ENCODE measurements at places on chromosomes 5 and 9. TPM values are rescaled to one million over a fixed set of nuclear protein-coding genes. Genes with fewer than 3 reads are reported as not detected.
A peak's percentile ranks its signal among the peaks of the same experiment; 100 is the strongest.

DNA sequence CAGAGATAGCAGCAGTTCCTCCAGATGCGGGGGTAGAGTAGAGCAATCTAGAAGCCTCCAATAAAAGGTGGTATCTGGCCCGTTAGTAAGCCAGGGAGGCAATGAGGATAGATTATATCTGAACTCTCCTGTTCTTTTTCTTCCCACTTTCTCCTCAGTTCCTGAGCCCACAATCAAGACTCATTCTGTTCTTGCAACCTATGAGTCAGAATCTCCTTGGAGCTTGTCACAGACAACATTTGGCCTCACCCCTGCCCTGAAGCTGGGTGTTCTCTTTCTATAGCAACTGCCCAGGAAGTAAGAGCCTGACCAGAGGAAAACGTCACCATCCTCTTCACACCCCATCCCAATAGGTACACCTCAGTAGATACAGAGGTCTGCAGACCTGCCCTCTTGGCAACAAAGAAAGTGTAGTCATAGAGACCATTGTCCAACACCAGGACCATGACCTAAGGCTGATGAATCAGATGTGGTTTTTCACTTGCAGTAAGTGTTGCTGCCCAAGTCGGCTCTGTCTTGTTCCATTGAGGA lies 76.3 kb upstream of the PCA3 start:
- no peak for DNase-seq

- DNase-seq, result no peak
Measured at GRCh38 chr5:91541696-91542095, 158.6 kb upstream of the ARRDC3 start.

- DNase-seq, result no peak
Measured at GRCh38 chr5:96209829-96210228, 223.2 kb downstream of the PCSK1 start.

DNA sequence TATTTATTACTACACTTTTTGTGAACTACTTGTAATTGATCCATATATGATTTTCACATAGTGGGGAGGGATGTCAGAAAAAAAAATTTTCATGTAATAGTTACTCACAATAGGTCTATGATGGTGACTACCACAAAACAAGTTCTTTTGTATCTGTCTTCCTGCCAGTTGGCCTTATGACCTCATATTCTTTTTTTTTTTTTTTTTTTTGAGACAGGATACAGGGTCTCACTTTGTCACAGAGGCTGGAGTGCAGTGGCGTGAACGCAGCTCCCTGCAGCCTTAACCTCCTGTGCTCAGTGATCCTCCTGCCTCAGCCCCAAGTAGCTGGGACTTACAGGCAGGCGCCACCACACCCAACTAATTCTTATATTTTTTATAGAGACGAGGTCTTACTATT lies 10.9 kb downstream of the SEC24A start:
- DNase-seq, result no peak

DNA sequence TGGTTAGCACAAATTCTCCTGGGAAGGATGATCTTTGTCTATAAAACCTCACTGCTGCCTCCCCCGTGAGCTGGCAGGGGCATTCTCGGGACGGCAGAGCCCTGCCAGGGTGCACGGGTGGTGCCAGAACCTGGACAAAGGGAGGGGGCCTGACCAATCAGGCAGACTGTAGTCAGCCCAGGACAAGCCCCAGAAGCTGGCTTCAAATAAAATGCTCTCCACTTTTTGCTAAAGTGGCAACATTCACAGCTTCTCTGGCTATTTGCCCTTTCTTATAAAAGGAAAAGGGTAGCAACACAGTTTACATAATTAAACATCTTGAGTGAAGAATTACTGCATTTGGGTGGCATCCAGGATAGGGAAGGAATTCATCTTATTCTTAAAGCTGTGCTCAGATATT lies 14.4 kb downstream of the IL9 start:
- DNase-seq, result no peak

- no peak for DNase-seq
Measured at GRCh38 chr5:948472-949274, 56.0 kb downstream of the TRIP13 start.

GRCh38 chr5:150227606-150228273 lies 37.9 kb downstream of the SLC6A7 start:
- no peak for DNase-seq

DNA sequence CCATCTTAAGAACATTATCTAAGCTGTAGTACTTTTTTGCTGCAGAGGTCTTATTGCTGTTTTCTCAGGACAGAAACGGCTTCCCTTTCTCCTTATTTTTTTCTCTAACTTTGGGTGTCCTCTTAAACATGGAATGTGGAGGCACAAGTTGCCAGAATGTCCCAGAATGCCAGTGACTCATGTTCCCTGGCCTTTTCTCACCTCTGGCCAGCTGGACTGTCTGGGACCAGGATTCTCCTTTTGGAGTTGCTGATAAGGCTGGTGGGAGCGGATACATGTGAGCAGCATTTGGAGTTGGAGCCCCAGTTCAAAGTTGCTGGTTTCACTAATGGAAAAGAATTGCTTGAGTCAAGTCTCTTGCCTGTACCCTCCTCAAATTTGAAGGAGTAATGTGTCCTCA lies 112.8 kb downstream of the ARHGAP26 start:
- DNase-seq, result no peak

DNA sequence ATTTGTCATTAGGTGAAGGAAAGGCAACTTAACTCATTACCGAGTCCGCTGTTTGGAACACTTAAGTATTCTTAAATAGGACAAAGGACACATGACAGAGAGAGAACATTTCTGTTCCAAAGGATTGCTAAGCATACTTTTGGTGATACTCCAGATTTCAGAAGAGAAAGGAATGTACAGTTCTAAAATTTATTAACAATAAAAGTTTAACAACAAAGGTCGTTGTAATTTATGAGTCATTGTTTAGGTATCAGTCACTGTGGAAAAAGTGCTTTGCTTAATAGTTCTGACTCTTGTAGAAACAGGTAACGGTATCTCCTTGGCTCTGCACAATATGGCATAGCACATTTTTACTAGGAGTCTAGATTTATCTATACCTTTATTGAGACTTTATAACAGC lies 36.3 kb upstream of the PAM start:
- DNase-seq, result no peak

- DNase-seq, result no peak
Measured at GRCh38 chr5:174022384-174023095, 23.0 kb upstream of the NSG2 start.

DNA sequence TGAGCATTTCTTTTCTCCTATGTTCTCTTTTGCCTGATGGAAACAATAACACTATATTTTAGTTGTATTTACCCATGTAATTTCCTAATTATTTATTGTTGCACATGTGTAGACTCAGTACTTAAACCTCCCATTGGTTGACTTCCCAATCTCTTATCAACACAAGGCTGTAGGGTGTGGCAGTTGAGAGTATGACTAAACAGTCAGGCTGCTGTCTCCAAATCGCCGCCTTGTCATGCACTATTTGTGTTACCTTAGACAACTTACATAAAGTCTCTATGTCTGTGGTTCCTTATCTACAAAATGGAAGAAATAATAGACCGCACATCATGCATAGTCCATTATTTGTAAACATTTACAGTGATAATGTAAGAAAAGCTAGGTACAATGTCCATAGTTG lies 68.9 kb upstream of the EFNA5 start:
- no peak for DNase-seq

DNA sequence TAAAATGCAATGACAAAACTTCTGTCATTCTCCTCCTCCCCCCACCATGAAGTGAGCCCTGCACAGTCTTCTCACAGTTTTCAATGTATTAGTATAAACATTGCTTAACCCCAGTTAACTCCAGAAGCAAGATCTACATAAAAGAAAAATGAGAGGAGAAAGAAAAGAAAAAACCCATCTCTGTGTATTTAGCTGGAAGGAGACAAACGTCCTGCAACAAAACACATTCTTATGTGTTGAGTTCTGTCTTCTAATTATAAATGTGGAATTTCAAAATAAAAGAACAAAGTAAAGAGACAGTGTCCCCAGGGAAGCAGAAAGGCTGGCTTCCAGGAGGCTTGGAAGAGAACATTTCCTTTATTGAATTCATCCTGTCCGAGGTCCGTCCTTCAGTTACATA lies 491.9 kb upstream of the TUSC1 start:
- DNase-seq, result no peak

- no peak for DNase-seq
Measured at GRCh38 chr9:133771486-133772482, 33.6 kb upstream of the SARDH start.

GRCh38 chr5:37807015-37807414 lies 32.8 kb downstream of the GDNF start:
- no peak for DNase-seq

DNA sequence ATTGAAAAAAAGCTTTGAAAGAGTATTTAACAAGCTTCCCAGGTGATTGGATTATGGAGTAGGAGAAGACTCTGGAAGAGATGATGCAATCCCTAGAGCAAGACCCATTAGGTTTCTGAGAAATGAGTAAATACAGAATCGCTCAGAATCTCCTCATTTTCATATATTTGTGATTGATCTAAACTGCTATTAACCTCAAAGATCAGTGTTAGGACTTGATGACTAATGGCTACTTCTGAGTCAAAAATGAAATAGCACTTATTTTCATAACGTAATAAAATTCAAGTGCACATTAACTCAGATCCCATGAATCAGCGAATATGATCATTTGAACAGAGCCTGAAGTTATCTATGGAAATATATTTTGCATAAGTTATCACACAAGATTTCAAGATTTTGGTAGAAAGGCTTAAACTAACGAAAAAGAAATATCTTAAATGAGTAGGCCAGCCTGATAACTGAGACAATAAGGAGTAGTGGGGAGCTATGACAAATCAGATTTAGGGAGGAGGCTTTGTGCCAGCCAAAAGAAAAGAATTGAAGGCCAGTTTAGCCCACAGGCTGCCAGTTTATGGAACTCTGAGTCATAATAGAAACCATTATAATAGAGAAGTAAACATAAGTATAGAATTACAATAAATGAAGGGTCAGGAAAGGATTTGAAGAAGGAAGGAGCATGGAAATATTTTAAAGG lies 106.7 kb upstream of the OSMR start:
- no peak for DNase-seq

DNA sequence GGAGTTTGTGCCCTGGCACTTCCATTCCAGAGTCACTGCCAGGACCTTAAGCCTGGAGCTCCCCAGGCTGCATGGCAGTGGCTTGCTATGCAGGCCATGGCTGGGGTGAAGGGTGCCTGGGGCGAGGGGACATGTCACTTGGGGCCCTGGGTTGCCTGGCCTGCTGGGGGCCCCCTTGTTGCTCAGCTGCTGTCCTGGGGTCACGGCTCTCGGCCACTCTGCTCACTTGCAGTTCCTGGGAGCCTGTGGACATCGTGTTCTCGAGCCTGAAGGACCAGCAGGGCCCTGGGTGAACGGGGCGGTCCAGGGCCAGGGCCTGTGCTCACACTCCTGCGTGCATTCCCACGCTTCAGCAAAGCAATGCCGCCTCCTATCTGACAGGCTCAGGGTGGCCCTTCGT lies 14.5 kb upstream of the SLC2A6 start:
- DNase-seq, result no peak

DNA sequence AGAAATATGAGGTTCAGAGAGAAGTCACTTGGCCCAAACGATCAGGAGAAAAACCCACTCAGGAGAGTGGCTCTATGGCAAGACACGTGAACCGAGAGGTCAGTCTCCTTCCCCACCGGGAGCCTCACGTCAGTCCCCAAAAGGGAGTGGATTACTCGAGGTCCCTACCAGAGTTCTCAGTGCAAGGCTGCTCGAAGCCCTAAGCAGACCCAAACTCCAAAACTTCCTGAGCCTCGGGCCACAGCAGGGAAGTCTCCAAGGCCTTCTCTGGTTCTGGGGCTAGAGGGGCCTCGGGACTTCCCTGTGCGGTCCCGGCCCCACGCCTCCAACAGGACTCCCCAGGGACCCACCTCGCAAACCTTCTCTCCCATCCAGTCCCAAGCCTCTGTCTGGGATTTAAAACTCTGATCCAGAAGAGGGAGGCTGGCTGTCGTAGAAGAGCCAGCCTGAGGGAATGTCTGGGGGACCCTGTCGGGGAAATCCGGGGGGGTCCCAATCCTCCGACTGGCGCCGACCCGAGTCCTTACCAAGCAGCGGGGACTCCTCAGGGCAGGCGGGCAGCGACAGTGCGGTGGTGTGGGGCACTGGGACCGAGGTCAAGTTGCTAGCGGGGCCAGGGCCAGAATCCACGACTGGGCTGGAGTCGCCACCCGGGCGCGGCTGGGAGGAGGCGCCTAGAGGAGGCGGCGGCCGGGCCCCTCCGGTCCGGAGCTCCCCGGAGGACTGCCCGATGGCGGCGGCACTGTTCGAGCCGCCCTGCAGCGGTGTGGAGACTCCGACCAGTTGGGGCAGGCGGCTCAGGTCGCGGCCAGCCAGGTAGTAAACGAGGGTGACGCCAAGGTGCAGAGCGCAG lies 679 bp downstream of the B4GALT1 start:
- peak; percentile 46 for DNase-seq

DNA sequence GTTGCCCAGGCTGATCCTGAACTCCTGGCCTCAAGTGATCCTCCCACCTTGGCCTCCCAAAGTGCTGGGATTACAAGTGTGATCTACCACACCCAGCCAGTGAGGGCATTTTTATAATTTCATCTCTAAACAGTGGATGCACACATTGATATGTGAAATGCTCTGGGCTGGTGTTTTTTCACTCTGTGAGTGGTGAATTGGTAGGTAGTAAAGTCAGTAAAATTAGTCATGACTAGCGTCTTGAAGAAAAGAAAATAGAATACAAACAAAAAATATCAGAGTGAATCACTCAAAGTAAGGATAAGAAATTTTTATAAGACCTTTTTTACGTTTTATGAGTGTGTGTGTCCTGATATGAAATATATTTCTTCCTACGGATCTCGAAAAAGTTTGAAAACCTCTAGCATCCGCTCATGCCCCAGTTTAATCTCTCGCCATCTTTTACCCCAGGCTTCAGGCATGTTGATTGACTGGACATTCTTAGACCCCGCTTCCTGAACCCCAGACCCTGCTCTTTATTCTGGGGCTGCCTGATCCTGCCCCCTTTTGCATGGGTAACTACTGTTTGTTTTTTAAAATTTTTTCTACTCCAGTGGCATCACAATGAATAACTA lies 14.0 kb downstream of the OSTF1 start:
- no peak for DNase-seq

DNA sequence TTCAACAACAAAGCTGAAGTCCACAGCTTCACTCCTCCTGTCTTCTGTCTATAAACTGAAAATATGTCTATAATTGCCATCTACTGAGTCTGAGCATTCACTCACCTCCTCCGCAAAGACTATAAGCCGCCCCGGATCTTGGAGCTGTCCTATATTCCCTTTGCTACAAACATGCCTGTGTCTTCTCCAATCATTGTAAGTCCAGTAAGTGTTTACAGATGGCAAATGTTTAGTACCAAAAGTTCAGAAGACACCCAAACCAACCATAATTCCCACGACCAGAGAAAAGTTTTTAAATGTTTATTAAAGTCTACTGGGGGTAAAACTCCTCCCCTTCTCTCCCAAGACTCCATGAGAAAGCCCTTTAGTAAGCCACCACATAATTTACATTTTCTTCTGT lies 80.9 kb downstream of the EBF1 start:
- DNase-seq, result no peak

GRCh38 chr9:6894135-6894534 lies 136.4 kb downstream of the KDM4C start:
- no peak for DNase-seq

The CDH6 gene
- 0.15 TPM for total RNA-seq

The GIN1 gene
- 3.7 TPM for total RNA-seq

The TCF7 gene
- total RNA-seq, result 9.5 TPM

The OTULINL gene
- 5.8 TPM for total RNA-seq

The RIC1 gene
- total RNA-seq, result 20.4 TPM

The TAS2R1 gene
- not detected for total RNA-seq

The CNTNAP3 gene
- 1.5 TPM for total RNA-seq
